Activated T-helper 9 cell treated with anti-CD3 and anti-CD28 coated beads, Interleukin-2, amount 50 U/mL, for 16 hours (primary cell): ENCODE measurements at places on chromosomes 2 and 18.

DNA sequence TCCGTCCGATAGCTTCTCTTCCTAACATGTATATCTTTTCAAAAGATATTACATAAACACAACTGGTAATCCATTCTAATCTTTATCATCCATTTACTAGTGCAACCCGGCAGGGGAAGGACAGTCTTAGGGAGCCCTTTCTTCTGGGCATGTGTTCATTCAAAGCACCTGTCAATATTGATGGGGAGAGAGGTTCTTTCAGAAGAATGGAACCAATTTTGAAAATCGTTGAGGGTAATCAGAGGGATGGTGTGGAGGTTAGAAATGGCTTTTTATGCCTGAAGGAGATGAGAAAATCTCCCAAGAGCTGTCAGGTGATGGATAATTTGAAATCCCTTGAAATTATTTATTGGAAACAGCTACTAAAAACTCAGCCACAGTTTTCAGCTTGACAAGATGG is 561.9 kb upstream of the DCC start:
- DNase-seq = no peak

DNA sequence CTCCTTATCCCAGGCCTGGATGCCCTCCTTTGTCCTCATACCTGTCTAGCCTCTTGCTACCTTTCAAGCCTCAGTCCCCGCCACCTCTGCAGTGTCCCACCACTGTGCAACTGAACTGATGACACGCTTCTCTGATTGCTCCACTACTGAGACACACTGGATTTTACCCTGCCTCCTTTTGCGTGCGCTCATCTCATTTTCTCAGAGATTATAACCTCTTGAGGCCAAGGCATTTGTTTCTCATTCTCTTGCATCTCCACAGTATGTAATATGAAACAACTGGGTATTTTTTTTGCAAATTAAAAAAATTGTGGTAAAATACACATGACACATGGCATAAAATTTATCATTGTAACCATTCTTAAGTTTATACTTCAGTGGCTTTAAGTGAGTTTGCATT is 95.4 kb downstream of the PRKCE start:
- no peak for DNase-seq

- no peak for DNase-seq
These were observed 304.8 kb downstream of the CDCA7 start for GRCh38 chr2:173659509-173659908.

DNA sequence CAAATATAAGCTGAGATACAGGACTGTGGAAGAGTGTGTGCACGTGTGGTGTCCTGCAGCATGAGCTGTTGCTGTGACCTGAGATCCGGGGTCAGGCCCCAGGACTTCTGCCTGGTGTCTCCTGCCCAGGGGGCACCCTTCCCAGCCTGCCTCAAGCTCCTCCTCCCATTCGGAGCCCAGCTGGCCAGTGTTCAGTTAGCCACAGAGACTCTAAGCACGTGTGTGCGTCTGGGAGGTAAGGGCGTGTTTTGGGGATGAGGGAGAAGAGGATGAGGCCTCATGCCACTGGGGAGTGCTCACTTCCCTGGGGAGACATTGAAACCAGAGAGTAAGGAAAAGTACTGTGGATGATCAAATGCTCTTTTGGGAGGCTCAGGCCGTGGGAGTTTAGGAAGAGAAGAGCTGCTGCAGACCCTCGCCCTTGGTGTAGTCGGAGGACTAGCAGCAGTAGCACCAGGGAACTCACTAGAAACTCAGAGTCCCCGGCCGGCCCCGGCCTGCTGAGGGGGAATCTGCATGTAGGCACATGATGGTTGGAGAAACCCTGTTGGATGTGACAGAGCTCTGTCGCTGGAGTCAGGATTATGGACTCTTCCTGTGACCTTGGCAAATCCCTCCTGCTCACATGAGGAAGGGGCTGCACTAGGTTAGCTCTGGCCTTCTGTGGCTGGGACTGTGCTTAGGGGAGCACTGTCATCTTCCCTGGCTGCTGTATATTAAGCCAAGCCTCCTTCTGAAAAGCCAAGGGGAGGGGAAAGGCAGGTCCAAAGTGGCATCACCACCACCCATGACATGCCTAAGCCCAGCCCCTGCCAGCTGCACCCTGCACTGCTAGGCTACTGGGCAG is 231.1 kb downstream of the DYSF start:
- DNase-seq = no peak

DNA sequence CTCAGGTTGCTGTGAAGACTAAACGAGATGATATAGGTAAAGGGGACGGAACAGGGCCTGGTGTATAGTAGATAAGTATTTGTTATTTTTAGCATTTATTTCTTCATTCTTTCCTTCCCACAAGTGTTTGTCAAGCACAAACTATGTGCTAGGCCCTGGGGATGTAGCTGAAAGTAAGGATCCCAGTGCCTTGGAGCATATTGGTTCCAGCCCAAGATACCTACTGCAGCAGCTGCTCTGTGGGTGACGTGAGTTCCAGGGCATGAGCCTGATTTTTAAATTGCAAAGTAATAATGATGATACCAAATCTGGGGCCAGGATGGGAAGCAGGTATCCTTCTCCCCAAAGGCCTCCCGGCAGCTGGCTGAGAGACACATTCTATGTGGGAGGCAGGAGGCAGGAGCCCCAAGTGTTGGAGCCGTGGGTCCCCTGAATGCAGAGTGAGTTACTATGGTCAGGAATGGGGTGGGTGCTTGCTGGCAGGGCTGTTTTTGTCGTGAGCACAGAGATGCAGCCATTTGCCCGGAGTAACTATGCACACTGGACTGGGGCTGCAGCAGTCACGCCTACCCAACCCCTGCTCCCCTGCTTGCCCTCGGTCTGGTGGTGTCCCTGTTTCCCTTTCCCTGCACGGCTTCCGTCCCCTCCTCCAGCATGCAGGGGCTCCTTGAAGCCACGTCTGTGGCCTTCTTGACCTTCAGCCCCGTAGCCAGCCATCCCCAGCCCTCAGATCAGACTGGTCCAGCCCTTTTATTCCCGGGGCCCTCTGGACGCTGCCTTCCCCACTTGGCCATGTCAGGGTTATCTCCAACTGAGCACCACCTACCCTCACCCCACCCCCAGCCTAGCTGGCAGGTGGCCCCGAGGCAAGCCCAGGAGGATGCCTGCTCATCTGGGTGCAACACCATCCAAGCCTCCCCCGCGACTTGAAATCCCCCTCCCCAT is 52.4 kb downstream of the INHBB start:
- DNase-seq = no peak

DNA sequence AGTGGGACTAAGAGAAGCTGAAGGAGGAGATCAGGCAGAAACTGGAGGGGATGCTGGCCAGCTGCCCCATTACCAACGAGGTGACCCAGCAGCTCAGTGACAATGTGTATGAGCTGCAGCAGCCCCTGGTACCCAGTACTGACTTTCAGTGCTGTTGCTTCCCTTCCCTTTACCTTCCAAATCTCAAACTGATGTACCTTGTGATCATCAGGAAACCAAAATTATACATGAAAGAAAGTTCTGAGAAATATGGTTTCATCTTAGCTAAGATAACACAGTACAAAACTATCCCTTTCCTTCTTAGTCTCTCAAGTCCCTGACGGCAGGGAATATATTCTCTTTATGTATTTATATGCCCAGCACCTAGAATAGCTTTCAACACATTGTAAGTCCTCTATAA is 52.3 kb upstream of the CERS6 start:
- no peak for DNase-seq

GRCh38 chr2:177340158-177340557 is 52.4 kb upstream of the AGPS start:
- no peak for DNase-seq

- DNase-seq = no peak
These were observed 28.2 kb downstream of the BIN1 start for GRCh38 chr2:127078666-127079270.

DNA sequence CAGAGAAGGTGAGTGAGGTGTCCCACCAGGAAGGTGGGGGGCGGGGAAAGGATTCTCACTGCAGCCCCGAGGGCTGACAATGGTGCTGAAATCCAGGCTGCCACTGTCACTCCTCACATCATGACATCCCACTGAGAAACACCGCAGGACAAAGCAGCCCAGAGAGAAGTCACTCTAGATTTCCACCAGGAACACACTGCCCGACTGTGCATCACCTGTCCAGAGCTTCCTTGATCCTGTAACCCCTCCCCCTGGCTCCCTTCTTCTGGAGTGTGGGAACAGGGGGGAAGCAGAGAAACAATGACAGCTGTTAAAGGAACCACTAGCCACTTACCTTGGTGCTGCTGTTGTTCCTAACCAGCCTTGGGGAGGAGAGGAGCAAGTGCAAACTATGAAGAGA is 69.9 kb downstream of the MRO start:
- DNase-seq = no peak

GRCh38 chr2:11080253-11081115 is 74.8 kb upstream of the SLC66A3 start:
- DNase-seq = no peak

- no peak for DNase-seq
These were observed 140.7 kb downstream of the PTRHD1 start for GRCh38 chr2:24652265-24653182.

GRCh38 chr18:68840554-68841263 is 42.8 kb downstream of the CCDC102B start:
- no peak for DNase-seq

DNA sequence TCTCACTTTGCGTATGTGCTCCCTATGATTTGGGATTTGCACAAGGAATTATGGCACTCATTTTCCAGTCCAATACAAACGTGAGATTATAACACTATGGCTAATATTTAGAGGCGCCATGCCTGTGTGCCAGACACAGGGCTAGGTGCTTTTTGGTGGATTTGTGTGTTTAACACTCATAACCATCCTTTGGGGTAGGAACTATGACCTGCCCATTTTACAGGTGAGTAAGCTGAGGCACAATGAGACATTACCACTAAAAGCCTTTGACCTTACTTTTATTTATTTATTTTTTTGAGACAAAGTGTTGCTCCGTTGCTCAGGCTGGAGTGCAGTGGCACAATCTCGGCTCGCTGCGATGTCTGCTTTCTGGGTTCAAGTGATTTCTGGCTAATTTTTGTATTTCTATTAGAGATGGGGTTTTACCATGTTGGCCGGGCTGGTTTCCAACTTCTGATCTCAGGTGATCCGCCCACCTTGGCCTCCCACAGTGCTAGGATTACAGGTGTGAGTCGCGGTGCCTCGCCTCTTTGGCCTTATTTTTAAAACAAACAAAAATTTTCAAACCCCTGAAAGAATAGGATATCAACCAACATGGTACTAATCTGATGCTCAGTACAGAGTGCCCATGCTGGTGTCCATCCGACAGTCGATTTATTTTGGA is 26.6 kb upstream of the GLI2 start:
- DNase-seq = no peak

GRCh38 chr2:159890551-159891266 is 92.7 kb upstream of the CD302 start:
- DNase-seq = no peak

DNA sequence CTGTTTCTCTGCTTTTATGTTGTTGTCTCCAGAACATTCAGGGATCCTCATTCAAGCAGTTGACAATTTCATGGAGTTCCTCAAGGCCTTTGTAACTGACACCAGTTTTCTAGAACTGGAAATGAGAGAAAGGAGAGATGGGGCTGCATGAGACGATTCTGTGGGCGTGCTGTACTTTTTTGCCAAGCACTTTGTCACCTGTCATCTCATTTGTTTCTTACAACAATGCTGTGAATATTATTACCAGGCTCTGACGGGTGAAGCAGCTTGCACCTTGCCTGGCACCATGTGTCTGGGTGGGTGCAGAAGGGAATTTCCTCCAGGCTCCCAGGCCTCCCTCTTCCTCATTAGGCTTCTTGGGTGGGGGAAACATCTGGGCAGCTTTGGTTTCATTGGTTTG is 22.2 kb upstream of the ATOH8 start:
- DNase-seq = no peak

DNA sequence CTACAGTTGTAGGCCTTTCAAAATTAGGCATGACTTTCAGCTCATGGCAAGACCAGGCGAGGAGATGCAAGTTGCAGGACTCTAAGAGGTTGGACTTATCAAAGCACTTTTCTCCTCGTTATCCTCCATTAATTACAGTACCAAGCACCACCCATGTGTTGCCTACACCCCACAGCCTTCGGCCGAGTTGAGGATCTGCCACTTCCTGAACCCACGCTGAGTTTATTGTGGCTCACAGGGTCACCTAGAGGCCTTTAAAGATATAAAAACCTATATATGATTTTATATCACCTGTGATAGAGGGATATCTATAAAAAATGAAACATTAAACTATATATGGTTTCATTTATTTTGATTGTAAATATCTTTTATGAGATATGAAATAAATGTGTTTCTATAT is 2.6 kb downstream of the UGT1A10 start:
- no peak for DNase-seq

DNA sequence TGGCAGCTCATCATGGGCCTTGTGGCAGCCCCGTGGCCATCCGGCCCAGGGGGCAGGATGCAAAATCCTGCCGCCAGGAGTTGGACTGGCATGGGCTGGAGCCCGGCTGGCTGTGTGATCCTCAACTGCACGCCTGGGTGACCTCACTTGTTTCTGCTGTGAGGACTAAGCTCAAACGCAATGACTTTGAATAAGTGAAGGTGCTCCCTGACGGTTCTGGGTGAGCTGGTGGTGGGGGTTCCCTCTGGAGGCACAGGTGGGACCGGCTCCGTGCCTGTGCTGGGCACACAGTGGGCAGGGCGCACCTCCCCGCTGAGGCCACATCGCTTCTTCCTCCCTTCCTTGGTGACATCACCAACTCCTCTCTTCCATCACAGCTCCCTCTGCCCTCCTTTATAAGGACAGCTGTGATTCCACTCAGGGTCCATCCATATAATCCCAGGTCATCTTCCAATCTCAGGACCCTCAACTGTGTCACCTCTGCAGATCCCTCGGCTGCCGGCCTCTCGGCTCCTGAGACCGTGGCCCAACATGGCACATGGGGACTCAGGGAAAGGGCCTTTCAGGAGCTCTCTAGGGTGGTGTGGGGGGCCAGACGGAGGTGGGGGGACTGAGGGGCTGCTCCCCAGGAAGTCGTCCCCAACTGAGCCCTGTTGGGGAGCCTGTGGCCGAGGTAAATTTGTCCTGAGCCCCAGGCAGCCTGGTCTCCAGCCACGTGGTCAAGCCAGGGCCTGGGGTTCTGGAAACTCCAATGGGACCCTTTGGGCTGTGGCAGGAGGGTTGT is 75.5 kb upstream of the ODC1 start:
- DNase-seq = no peak

DNA sequence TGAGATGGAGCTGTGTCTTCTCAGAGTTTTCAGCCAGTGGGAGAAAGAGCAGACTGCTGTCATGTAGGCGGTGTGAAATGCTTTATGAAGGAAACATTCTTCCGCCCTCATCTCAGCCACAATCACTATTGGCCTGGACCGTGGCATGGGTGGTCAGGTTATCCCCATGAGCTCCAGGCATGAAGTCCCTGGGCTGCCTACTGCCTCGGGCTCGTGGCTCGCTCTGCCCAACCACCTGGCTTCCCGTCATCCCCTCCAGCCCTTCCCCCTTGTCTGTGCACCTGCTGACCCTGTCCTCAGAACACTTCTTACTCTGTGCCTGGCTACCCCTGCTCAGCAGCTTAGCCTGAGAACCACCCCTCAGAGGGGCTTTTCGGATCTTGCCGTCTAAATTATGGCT is 15.5 kb downstream of the COLEC11 start:
- no peak for DNase-seq

- DNase-seq = no peak
These were observed 132.1 kb upstream of the EPC2 start for GRCh38 chr2:148512501-148512900.
